ENCODE measurements at places on chromosomes 2 and 18.

DNA sequence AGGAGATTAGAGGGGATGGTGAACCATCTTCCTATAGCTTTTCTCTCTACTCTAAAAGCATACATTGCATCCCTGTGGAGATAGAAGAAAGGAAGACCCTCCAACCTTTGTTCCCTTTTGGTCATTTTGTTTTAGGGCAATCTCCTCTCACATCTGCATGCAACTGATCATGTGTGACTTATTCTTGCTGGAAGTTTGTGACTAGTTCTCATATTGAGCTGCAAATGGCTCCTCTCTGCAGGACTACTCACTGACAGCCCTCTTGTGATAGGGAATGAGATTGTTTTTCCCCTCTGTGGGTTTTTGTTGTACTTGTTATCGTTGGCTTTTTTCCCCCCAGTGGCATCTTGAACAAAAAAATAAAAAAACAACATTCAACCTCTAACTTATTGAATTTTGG is 416.0 kb upstream of the CNTNAP5 start:
- H3K4me1 ChIP-seq = no peaks in the 10 kb centered on the region
- no peak overlapping the region for H3K4me3 ChIP-seq
- H3K27ac ChIP-seq = no peak overlapping the region
- no peak for DNase-seq
- no peaks in the 10 kb centered on the region for H3K27me3 ChIP-seq
- no peaks in the 10 kb centered on the region for H3K36me3 ChIP-seq

- H3K4me3 ChIP-seq = no peak overlapping the region
- no peak for DNase-seq
- H3K4me1 ChIP-seq = no peaks in the 10 kb centered on the region
- no peak overlapping the region for H3K27ac ChIP-seq
- H3K36me3 ChIP-seq = no peaks in the 10 kb centered on the region
Measured at GRCh38 chr2:187478719-187479118, 30.7 kb upstream of the CALCRL start.

- no peak for DNase-seq
- H3K27me3 ChIP-seq = no peaks in the 10 kb centered on the region
- H3K27ac ChIP-seq = no peak overlapping the region
- peaks cover 5% of the 10 kb centered on the region for H3K4me1 ChIP-seq
- no peaks in the 10 kb centered on the region for H3K36me3 ChIP-seq
Measured at GRCh38 chr18:48543228-48543627, 4.4 kb downstream of the CTIF start.

GRCh38 chr18:49166327-49166726 is 215.6 kb upstream of the SMAD7 start:
- no peaks in the 10 kb centered on the region for H3K36me3 ChIP-seq
- no peaks in the 10 kb centered on the region for H3K27me3 ChIP-seq
- H3K27ac ChIP-seq = no peak overlapping the region
- H3K4me1 ChIP-seq = peaks cover 13% of the 10 kb centered on the region
- H3K4me3 ChIP-seq = no peak overlapping the region

DNA sequence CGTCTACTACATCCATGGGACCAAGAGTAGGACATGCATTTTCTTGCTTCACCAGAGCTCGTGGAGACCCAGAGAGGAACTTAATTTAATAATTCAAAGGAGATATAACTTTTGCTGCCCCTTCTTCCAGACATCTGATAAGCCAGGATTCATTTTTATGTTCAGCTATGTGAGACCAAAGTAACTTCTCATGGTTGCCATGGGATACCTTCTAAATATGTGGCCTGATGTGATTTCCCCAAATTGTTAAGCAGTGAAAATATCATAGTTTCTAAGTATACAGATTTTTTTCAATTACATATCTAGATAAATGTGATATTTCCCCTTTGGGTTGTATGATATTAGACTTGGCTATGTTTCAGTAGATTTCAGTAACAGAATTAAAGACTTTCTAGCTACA is 185.5 kb upstream of the FN1 start:
- no peaks in the 10 kb centered on the region for H3K36me3 ChIP-seq
- no peak for DNase-seq
- no peak overlapping the region for H3K27ac ChIP-seq
- no peak overlapping the region for H3K4me3 ChIP-seq
- H3K4me1 ChIP-seq = no peaks in the 10 kb centered on the region
- H3K27me3 ChIP-seq = no peaks in the 10 kb centered on the region

- H3K27ac ChIP-seq = no peak overlapping the region
- no peaks in the 10 kb centered on the region for H3K27me3 ChIP-seq
- peaks cover 17% of the 10 kb centered on the region for H3K36me3 ChIP-seq
- peaks cover 7% of the 10 kb centered on the region for H3K4me1 ChIP-seq
Measured at GRCh38 chr2:160271171-160272086, 71.4 kb upstream of the ITGB6 start.

DNA sequence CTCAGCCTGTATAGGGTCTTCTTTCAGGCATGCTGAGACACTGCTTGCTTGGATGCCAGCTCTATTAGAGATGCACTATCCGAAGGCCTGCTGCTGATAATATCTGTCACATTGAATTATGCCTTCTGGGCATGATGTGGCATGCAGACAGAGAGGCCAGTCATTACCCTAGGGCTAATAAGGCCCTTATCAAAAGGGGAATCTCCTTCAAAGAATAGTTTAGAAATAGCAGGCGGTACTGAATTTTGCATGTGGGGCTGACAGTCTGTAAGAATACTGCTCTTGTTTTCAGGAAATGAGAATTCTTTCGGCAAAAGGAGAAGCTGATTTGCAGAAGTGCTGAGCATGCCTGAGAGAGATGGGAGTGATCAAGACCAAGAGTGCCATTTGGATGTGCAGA is 13.1 kb upstream of the LHCGR start:
- no peaks in the 10 kb centered on the region for H3K27me3 ChIP-seq
- no peaks in the 10 kb centered on the region for H3K36me3 ChIP-seq
- H3K4me1 ChIP-seq = no peaks in the 10 kb centered on the region
- no peak overlapping the region for H3K27ac ChIP-seq
- DNase-seq = no peak

- no peak overlapping the region for H3K27ac ChIP-seq
- H3K4me3 ChIP-seq = no peak overlapping the region
- no peaks in the 10 kb centered on the region for H3K4me1 ChIP-seq
- H3K36me3 ChIP-seq = no peaks in the 10 kb centered on the region
- no peaks in the 10 kb centered on the region for H3K27me3 ChIP-seq
Measured at GRCh38 chr2:53575721-53576124, 191.9 kb upstream of the CHAC2 start.

DNA sequence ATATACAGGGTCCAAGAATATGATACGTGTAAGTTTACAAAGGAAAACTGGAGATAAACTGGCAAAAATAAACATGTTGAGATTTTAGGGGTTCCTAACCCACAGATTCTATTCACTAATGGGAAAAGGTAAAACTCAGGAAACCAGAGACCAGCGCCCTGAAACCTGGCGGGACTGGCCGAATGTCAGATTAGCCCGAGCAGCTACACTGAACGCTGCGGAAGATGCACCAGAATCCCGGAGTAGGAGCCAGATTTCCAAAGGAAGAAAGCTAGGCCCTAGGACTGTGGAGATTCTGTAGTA is 679 bp upstream of the WDR75 start:
- no peaks in the 10 kb centered on the region for H3K27me3 ChIP-seq
- no peak for DNase-seq
- H3K4me1 ChIP-seq = peaks cover 14% of the 10 kb centered on the region

DNA sequence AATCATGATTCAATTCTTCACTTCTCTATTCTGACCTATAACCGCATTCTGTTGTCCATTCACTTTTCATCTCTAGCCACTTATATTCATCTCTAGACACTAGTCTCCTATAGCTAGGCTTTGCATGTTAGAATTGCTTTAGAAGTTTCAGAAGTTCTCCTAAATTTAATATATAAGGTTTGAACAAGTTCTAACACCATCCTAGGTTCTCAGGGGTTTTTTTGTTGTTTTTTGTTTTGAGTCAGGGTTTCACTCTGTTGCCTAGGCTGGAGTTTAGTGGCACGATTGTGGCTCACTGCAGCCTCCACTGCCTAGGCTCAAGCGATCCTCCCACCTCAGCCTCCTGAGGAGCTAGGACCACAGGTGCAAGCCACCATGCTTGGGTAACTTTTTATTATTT is 19.9 kb downstream of the WDSUB1 start:
- DNase-seq = no peak
- H3K27ac ChIP-seq = no peak overlapping the region
- H3K36me3 ChIP-seq = no peaks in the 10 kb centered on the region

DNA sequence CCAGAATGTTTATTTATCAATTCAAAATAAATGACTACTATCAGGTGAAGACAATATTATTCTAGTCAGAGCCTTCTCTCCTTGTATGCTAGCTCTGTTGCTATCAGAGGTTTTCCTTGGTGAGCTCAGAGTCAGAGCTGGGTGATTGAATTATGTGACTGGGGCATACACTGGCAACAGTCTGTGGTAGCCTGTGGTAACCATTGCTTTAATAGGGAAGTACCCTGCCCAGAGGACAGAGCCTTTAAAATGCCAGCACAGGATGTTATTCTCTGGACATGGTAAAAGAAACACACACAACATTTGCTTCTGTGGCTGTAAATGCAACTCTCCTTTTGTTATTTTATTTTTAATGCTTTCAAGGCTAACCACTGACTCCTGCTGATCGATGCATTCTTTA is 124.7 kb downstream of the PPP1R1C start:
- no peak overlapping the region for H3K4me3 ChIP-seq
- no peaks in the 10 kb centered on the region for H3K27me3 ChIP-seq
- no peaks in the 10 kb centered on the region for H3K4me1 ChIP-seq
- no peak for DNase-seq
- no peaks in the 10 kb centered on the region for H3K36me3 ChIP-seq

DNA sequence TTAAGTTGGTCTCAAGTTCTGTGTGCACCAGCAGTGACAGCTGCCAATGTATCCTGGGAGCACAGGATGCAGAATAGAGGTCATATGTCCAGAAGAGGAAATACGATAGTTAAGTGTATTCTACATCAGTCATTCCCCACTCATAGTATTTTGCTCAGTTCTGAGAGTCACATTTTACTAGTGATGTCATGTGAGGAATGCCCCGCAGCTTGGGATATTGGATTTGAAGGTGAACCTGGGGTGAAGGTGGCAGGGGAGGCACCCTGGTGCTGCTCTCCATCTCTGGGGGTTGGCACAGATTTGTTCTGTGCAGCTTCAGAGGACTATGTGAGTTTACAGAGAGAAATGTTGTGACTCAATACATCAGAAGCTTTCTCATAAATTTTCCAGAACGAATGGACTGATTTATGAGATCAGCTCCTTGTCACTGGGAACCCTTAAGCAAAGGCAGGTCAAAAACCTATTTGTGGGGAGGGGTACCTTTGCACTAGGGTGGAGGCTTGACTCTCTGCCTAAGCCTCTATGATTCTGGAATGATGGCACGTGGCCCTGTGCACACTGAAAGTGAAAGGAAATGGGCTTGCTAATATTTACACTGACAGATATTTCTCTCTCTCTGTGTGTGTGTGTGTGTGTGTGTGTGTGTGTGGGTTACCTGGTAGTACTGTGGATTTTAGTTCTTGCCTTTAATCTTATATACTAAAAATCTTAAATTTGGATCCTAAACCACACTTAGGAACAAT is 95.9 kb downstream of the NEB start:
- peak overlapping the region; percentile 69 for H3K27ac ChIP-seq
- no peaks in the 10 kb centered on the region for H3K27me3 ChIP-seq
- peaks cover 40% of the 10 kb centered on the region for H3K4me1 ChIP-seq
- peak; percentile 50 for DNase-seq
- peak overlapping the region; percentile 42 for H3K4me3 ChIP-seq
- H3K36me3 ChIP-seq = no peaks in the 10 kb centered on the region

DNA sequence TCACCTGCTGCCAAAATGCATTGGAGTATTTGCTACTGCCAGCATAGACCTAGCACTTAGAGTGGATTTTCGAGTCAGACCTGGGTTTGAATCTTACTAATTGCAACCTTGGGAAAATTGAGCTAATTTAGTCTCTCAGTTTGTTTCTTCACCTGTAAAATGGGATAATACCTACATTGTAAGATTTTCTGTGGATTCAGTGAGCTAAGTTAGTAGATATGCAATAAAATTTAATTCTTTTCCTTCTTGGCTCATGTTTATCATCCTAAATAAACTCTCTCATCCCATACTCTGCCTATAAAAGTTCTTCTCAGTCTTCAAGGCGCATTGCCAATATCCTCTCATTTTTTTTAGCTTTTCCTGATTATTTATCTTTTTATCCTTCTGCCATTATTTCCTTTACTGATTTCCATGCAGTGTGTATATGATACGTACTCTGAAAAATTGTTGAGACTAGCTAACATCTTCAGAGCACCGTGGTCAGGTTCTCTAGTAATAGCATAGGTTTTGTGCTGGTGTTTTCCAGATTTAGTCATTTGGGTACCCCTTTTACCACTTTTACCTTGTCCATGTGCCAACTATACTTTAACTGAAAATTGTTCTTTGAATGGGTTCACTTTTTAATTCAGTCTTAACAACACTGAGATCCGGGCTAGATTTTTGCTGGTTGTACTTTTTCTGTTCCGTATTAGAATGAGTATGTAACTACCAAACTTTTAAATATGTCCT is 7.3 kb downstream of the CEP192 start:
- peaks cover 6% of the 10 kb centered on the region for H3K4me1 ChIP-seq
- H3K27ac ChIP-seq = no peak overlapping the region
- no peaks in the 10 kb centered on the region for H3K27me3 ChIP-seq
- no peak for DNase-seq
- H3K4me3 ChIP-seq = no peak overlapping the region

GRCh38 chr2:218404351-218405085 is 4.8 kb downstream of the CTDSP1 start:
- H3K27me3 ChIP-seq = no peaks in the 10 kb centered on the region
- no peak for DNase-seq
- H3K36me3 ChIP-seq = no peaks in the 10 kb centered on the region
- H3K4me3 ChIP-seq = no peak overlapping the region
- peak overlapping the region; percentile 75 for H3K27ac ChIP-seq

GRCh38 chr18:39149211-39149806 is 1583.7 kb upstream of the CELF4 start:
- H3K36me3 ChIP-seq = no peaks in the 10 kb centered on the region
- H3K4me1 ChIP-seq = no peaks in the 10 kb centered on the region
- H3K27ac ChIP-seq = no peak overlapping the region
- no peak for DNase-seq
- no peaks in the 10 kb centered on the region for H3K27me3 ChIP-seq

DNA sequence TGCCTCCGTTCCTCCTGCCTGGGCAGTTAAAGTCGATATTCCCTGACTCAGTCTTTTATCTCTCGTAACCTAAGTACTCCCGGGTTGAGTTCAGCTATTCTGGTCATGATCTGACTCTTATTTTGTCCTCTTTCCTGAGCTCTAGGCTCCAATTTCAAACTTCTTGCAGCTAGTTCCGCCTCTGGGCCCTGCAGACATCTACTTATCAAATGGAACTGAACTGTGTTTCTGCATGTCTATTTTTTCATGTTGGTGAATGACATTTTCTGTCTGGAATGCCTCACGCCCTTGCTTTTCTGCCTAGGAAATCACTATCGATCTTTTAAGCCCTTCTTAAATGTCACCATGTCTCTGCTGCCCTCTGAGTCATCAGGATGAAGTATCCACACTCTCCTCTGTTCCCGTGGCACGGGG is 101.5 kb downstream of the VAPA start:
- no peaks in the 10 kb centered on the region for H3K27me3 ChIP-seq
- DNase-seq = no peak
- H3K27ac ChIP-seq = no peak overlapping the region

- no peak for DNase-seq
- H3K4me3 ChIP-seq = no peak overlapping the region
- H3K36me3 ChIP-seq = no peaks in the 10 kb centered on the region
- H3K4me1 ChIP-seq = no peaks in the 10 kb centered on the region
Measured at GRCh38 chr2:172998547-172999272, 76.9 kb upstream of the MAP3K20 start.
